ENCODE measurements at places on chromosomes 7 and 10. TPM values are rescaled to one million over a fixed set of nuclear protein-coding genes. Genes with fewer than 3 reads are reported as not detected.

DNA sequence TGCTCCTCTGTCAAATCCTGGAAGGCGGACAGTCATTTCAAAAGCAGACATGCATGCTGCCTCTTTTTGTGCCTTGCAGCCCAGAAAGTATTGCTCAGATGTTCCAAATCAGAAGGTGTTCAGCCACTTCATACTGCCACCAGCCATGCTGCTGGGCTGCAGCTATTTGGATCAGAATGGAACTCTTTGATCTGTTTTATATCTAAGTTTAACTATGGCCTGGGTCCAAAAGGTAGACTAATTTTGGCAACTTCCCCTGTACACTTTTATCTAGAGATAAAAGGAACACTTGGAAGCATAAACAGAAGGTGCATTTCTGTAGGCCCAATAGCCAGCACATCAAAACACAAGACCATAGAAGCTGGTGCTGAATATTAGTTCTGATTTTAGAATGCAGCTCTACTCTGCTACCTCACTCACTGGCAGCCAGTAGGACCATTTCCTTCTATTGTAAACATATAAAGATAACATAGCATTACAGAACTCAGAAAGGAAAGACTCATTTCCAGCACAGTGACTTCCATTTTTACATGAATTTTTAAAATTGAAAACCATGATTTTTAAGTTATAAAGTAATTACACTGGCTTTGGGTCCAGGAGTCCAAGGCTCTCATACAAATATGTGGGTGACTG lies 143.1 kb upstream of the CAV2 start:
- no peak for DNase-seq

DNA sequence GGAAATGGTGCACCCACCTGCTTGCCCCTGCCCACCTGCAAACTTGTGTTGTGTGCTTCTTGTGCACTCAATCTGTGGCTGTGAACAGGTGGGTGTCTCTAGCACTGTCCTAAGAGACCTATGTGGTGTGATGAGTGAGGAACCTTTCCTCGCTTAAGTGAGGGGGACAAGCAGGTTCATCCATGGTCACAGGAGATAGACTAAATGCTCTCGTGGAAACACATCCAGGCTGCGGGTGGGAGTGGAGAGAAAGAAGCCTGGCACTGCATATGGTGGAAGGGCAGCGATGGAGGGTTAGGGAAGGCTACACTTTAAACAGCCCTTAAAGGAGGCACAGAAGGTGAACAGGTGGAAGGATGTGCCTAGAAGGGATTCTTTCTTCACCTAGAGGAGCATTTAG lies 330.9 kb downstream of the CXCL12 start:
- no peak for DNase-seq

DNA sequence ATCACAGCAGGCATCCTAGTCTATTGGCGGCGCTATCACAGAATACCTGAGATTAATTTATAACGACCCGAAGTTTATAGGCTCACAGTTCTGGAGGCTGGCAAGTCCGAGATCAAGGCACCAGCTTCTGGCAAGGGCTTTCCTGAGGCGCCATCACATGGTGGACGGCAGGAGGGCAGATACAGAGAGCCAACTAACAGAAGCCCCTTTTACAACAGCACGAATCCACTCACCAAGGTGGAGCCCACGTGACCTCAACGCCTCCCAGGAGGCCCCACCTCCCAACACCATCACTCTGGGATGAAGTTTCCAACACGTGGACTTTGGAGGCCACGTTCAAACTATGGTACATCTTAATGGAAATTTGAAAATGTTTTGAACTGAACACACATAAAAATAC lies 255.3 kb downstream of the ELFN1 start:
- DNase-seq = no peak

DNA sequence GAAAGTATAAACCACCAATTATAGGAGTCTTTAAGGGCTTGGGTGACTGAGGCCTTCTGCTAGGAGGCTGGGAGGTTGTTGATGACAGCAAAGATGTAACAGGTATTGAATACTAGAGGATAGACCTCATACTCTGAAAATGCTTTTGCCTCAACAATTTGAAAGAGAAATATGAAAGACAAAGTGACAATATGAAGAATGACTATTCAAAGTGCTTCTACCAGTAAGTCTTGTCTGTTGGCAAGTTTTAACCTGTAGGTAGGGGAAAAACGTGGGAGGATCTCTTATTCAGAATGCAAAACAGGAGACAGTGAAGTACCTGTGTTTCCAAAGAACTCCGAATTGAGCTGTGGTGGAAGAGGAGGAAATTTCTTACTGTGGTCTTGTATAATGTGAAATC lies 38.2 kb downstream of the GBF1 start:
- DNase-seq = no peak

GRCh38 chr10:94108200-94108599 lies 114.5 kb downstream of the PLCE1 start:
- DNase-seq = no peak

DNA sequence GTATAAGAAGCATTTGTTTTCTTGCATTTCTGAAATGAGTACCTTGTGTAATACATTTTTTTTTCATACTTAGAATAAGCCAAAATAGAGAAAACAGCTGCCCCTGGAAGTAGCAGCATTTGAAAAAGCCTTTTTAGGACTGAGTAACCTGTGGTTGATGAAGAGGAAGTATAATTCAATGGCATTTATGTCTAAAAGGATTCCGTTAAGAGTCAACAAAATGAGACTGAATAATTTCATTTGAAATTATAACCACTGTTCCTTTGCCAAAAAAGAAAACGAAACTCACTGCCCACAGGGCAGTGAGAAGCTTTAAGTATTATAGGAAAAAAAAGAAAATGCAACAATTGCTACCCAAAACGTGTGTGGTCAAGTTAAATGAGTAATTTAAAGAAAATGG lies 705.6 kb upstream of the PHF14 start:
- DNase-seq = no peak

CACNA2D1 gene
- 10.4 TPM for total RNA-seq

Measured in Calu3 (cell line).